ENCODE measurements at places on chromosomes 12 and 14. TPM values are rescaled to one million over a fixed set of nuclear protein-coding genes. Genes with fewer than 3 reads are reported as not detected.

GRCh38 chr12:80272387-80272915, 171.6 kb upstream of the PTPRQ start:
- H3K4me1 ChIP-seq: peaks cover 17% of the 10 kb centered on the region
- H3K36me3 ChIP-seq: no peaks in the 10 kb centered on the region
- no peak overlapping the region for H3K27ac ChIP-seq
- no peaks in the 10 kb centered on the region for H3K27me3 ChIP-seq
- H3K4me3 ChIP-seq: no peak overlapping the region

- no peaks in the 10 kb centered on the region for H3K27me3 ChIP-seq
- no peak overlapping the region for H3K27ac ChIP-seq
- DNase-seq: no peak
Measured at GRCh38 chr12:44154128-44154527, 318.2 kb downstream of the TMEM117 start.

- H3K36me3 ChIP-seq: peaks cover 29% of the 10 kb centered on the region
- no peaks in the 10 kb centered on the region for H3K27me3 ChIP-seq
- peaks cover 3% of the 10 kb centered on the region for H3K4me1 ChIP-seq
Measured at GRCh38 chr14:105012171-105012985, 8.5 kb downstream of the CDCA4 start.

DNA sequence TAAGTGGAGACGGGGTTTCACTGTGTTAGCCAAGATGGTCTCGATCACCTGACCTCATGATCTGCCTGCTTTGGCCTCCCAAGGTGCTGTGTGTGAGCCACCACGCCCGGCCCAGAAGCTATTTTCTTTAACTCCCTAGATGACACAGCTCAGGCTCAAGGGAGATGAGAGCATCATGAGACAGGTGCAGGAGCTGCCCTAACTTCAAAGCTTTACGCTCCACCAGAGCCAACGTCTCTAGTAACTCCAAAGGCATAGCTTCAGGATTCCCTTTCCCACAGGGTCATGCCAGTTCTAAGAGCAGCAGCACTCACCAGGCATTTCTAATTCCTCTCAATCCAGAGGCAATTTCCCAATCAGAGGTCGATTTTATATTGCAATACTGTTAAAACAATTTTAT, 21.0 kb downstream of the NDUFA12 start:
- no peaks in the 10 kb centered on the region for H3K27me3 ChIP-seq
- no peaks in the 10 kb centered on the region for H3K36me3 ChIP-seq
- no peak overlapping the region for H3K27ac ChIP-seq
- DNase-seq: no peak
- H3K4me3 ChIP-seq: no peak overlapping the region

- H3K27ac ChIP-seq: no peak overlapping the region
- no peaks in the 10 kb centered on the region for H3K36me3 ChIP-seq
- H3K27me3 ChIP-seq: no peaks in the 10 kb centered on the region
- no peak for DNase-seq
Measured at GRCh38 chr12:46265102-46265501, 3.7 kb downstream of the SLC38A1 start.

DNA sequence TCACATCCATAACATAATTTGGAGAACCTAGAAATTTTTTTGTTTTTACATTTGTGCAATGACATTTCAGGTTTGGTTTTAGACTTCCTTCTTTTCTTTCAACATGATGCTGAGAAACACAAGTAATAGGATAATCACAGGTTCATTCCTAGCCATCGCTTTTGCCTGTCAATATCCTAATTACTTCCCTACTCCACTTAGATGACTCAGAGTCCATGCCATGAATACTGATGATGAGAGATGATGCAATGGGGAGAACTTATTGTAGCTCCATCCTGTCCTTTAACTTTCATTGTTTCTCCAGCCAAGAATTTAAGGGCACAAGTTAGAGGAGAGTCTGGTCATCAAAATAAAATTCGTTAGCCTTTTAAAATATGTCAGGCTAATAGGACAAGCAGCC, 101.3 kb downstream of the PTPRO start:
- peaks cover 33% of the 10 kb centered on the region for H3K27me3 ChIP-seq
- no peaks in the 10 kb centered on the region for H3K36me3 ChIP-seq
- DNase-seq: no peak
- H3K27ac ChIP-seq: no peak overlapping the region

- H3K27me3 ChIP-seq: no peaks in the 10 kb centered on the region
- no peak for DNase-seq
- no peak overlapping the region for H3K4me3 ChIP-seq
- H3K4me1 ChIP-seq: peaks cover 7% of the 10 kb centered on the region
Measured at GRCh38 chr12:13365748-13366366, 169.3 kb downstream of the EMP1 start.

DNA sequence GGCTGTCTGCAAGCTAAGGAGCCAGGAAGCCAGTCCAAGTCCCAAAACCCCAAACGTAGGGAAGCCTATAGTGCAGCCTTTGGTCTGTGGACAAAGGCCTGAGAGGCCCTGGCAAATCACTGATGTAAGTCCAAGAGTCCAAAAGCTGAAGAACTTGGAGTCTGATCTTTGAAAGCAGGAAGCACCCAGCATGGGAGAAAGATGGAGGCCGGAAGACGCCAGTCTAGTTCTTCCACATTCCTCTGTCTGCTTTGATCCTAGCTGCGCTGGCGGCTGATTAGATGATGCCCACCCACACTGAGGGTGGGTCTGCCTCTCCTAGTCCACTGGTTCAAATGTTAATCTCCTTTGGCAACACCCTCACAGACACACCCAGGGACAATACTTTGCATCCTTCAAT, 58.5 kb downstream of the CAPS2 start:
- no peak for DNase-seq
- no peaks in the 10 kb centered on the region for H3K4me1 ChIP-seq
- H3K27me3 ChIP-seq: no peaks in the 10 kb centered on the region
- H3K27ac ChIP-seq: no peak overlapping the region
- no peak overlapping the region for H3K4me3 ChIP-seq

DNA sequence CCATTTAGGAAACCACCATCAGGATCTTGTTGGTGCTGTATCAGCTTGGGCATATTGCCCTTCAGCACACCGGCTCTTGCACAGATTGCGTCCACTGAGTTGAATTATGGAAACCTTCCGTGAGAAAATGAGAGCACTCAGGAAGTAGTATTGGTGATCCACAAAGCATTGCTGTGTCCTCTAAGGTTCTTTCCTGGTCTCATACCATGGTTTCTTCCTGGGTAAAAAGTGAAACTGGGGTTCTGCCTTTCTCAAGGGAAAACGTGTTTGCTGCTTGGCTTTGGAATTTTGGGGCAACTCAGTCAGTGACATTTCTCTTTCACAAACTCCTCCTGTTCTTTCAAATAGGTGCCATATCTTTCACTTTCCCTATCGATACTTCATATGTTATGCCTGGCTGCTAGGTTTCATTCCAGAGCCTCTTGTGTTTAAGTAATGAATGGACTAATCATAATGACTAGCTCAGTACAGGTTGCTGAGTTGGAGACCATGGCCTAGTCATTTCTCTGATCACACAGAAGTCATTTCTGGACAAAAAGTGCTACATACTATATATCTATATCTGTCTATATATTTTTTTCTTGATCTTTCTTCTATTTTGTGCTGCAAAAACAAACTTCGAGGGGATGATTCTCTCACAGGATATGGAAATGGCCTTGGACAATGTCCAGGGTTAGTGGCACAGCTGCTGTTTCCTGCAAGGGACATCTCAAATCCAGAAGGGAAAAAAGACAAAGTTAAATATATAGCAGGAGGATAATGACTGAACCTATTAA, 423.4 kb downstream of the ZFP36L1 start:
- H3K27me3 ChIP-seq: no peaks in the 10 kb centered on the region
- no peaks in the 10 kb centered on the region for H3K36me3 ChIP-seq
- no peak for DNase-seq
- peaks cover 37% of the 10 kb centered on the region for H3K4me1 ChIP-seq
- no peak overlapping the region for H3K4me3 ChIP-seq

DNA sequence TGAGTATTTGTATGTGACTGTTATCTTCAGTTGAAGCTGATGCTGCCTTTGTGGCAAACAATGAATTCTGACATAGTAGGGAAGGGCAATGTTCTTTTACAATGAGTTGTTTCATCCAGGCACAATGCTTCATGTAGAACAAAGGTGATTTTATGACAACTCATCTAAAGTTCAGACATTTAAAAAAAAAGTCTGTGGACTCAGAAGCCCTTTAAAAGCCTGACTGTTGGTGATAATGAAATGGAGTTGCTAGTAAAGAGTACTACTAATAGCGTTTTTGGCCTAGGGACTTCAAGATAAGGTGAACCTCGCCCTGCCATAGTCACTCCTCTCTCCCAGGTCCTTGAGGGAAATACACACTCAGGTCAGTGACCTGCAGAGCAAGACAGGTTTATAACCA, 105.1 kb downstream of the AKAP6 start:
- H3K4me1 ChIP-seq: no peaks in the 10 kb centered on the region
- H3K27me3 ChIP-seq: no peaks in the 10 kb centered on the region
- no peak overlapping the region for H3K4me3 ChIP-seq

- H3K27me3 ChIP-seq: no peaks in the 10 kb centered on the region
- H3K4me3 ChIP-seq: no peak overlapping the region
- DNase-seq: no peak
Measured at GRCh38 chr14:30607156-30607780, 14.9 kb upstream of the SCFD1 start.

GRCh38 chr14:88614218-88614907, 51.5 kb downstream of the ZC3H14 start:
- H3K4me1 ChIP-seq: no peaks in the 10 kb centered on the region
- no peaks in the 10 kb centered on the region for H3K27me3 ChIP-seq
- DNase-seq: no peak
- no peak overlapping the region for H3K27ac ChIP-seq
- H3K4me3 ChIP-seq: no peak overlapping the region

GRCh38 chr12:1662761-1663439, 28.0 kb upstream of the ADIPOR2 start:
- no peaks in the 10 kb centered on the region for H3K4me1 ChIP-seq
- peak; percentile 87 for DNase-seq
- H3K27ac ChIP-seq: peak overlapping the region; percentile 79

- no peak overlapping the region for H3K27ac ChIP-seq
- no peaks in the 10 kb centered on the region for H3K27me3 ChIP-seq
- H3K4me3 ChIP-seq: no peak overlapping the region
Measured at GRCh38 chr12:109817627-109818231, 15.5 kb downstream of the TRPV4 start.

Gene ASCL1
- total RNA-seq: not detected

Gene PLA2G1B
- total RNA-seq: 2.0 TPM

Gene TMCC3
- total RNA-seq: 4.5 TPM

Gene PFKM
- 144 TPM for total RNA-seq

All from HCT116 (cell line).